Thymus (tissue), 14 donors: ENCODE measurements at places on chromosomes 16 and 17.

DNA sequence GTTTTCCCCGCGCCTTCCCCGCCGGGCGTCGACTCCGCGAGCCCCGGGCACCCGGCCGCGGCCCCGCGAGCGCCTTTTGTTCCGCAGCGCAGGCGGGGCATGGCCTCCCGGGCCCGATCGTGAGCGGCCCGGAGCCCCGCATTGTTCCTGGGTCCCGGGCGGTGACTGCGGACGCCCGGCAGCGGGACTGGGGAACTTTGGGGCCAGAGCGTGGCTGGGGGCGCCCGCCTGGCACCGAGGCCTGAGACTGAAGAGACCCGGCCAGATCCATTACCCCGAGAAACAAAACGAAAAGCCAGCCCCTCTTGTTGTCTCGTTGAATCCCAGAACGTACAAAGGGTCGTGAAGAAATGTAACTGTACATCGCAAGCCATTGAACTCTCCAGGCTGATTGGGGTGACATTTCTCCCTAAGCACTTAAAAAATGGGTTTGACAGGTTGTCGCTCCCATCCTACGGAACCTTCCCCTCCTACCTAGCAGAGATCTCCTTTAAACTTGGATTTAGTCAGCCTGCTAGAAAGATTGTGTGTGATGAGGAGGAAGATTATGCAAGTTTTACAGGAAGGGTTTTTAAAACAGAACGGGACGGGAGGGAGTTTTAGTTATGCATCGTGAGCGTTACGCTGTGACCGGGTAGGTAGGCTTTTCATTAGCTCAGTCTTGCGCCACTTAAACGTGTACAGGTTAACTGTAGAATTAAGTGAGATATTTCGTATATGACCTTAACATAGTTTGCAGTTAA lies 825 bp downstream of the METTL9 start:
- DNase-seq: no peak

GRCh38 chr16:72875291-72876031 lies 172.5 kb downstream of the ZFHX3 start:
- DNase-seq: no peak

GRCh38 chr17:7710301-7710700 lies 5.3 kb downstream of the EFNB3 start:
- no peak for DNase-seq

- DNase-seq: no peak
These were observed 3.4 kb upstream of the LLGL2 start for GRCh38 chr17:75521951-75522727.

GRCh38 chr16:48383877-48384519 lies 1.2 kb downstream of the SIAH1 start:
- DNase-seq: no peak

DNA sequence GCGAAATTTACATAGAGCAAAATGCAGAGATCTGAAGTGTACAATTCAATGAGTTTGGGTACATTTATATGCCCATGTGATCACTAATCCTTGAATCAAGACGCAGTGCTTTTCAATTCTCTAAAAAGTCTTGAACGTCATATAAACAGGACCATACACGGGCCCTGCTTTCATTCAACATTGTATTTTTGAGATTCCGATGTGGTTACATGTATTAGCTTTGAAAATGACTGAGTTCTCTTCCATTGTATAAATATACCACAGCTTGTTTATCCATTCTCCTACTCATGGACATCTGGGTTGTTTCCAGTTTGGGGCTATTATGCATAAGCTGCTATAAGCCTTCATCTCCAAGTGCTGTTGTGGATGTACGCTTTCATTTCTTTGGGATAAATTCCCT lies 45.5 kb downstream of the ZCCHC14 start:
- DNase-seq: no peak

DNA sequence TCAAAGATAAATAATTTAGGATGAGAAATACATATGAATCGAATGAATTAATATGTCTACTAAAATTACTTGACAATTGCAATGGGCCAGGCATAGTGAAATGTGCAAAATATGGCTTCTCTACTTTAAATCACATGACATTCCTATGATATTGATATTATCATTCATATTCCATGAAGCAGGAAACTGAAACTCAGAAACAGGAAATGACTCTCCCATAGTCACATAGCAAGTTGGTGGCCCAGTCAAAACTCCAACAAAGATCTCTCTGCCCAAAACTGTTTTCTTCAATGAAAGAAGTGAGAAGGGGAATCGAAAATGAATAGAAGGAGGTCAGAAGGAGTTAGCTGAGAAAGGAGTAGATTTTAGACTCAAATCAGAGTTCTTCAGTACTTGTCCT lies 272.2 kb downstream of the CDH8 start:
- no peak for DNase-seq

GRCh38 chr16:11686713-11687380 lies 18.6 kb downstream of the SNN start:
- DNase-seq: no peak

- no peak for DNase-seq
These were observed 1.1 kb downstream of the PLLP start for GRCh38 chr16:57283214-57283958.

DNA sequence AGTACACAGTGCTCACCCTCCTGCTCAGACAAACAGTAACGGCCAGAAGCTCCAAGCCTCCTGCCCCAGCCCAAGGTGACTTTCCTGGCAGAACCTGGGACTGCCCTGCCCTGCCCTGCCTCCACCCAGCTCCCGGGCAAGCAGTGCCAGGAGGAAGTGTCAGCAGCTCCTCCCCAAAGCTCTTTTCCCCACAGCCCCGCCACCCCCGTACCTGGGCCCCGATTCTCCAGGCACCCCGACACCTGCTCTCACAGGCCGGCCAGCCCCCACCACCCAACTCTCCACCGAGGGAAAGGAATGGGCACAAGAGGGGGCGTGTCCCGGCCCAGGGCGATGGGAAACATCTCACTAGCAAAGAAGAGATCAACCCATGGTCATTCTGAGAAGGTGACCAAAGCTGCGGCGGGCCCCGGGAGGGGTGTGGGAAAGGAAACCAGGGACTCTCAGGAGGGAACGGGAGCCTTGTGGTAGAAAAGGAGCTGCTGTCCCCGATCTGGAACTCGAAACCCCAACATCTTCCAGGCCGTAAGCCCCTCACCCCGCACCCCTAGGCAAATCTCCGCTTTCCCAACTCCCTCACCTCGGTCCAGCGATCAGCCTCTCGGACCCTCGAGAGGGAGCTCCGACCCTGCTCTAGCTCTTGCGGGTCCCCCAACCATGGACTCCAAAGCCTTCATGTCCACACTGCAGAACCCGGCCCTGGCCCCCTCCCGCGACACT lies 1.2 kb downstream of the BCAR1 start:
- no peak for DNase-seq

GRCh38 chr17:64343833-64344637 lies 46.6 kb downstream of the PECAM1 start:
- DNase-seq: no peak

GRCh38 chr17:74994440-74994839 lies 7.0 kb downstream of the CDR2L start:
- no peak for DNase-seq

- no peak for DNase-seq
These were observed 1.4 kb downstream of the SHISA6 start for GRCh38 chr17:11242411-11242810.

DNA sequence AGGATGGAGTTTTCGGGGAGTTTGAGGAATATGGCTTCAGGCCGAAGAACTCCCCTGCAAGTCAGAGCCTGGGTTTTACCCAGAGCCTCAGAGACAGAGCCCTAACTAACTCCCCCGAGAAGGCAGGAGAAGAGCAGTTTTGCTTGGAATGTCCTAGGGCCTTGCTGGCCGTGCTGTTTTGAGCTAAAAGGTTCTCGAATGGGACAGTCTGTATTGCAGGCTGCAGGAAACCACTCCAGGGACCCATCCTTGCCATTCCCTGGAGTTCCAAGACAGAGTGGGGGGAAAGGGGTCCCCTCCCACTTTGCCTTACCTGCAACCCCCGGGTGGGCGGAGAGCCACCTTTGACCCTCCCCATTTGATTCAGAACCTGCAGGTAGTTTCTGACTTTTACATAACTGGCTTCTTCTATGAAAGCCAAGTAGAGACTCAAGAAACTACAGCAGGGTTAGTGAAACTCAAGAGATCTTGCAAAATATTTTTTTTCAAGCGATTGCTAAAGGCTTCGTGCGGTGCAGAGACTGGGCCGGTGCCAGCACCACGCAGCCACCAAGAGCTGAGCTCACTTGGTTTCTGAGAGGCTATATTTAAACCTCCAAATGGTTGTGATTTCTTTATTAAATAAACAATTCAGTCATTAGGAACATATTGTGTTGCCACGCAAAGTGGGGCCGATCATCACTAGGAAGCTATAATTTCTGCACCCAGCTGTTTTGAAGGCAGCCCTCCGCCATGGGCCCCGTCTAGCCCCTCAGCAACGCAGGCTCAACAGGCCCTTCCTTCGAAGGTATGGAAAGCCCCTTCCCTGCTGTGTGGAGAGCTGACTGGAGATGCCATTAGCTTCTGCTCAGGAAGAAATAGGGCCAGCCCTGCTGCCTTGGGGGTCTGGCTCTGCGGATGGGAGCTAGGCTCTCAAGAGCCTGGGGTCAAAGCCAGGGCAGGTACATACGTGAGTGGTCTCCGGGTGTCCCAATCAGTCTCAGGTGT lies 223.0 kb downstream of the NTN1 start:
- no peak for DNase-seq

DNA sequence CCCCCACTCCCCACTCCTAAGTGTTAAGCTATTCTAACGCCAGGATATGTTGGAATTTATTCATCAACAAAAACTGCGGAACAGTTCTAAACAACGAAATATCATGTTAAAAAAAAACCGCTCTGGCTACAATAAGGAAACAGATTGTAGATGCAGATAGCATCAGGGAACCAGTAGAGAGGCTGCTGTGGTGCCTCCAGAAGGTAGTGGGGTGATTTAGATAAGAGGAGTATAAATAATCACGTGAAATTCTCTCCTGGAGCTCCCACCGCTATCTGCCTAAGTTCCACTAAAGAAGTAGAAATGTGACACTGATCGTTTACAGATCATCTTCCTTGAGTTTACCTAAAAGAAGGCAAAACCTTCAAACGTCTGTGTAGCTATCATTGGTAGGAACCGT lies 8.0 kb downstream of the AHSP start:
- no peak for DNase-seq

DNA sequence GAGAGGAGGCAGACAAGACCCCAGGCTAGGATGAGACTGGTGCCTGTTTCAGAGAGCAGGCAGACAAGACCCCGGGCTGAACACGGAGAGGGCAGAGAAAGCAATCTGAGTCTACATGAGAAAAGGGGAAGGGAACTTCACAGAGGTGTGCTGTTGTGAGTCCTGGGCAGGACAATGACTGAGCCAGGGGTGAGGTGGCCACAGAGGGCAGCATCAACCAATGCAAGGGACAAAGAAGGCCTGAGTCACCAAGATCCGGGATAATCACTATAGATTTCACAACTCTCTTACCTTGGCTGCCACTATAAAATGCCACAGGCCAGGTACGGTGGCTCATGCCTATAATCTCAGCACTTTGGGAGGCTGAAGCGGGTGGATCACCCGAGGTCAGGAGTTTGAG lies 89.0 kb downstream of the SLC39A11 start:
- DNase-seq: no peak

GRCh38 chr16:12815361-12815760 lies 11.7 kb upstream of the CPPED1 start:
- no peak for DNase-seq

DNA sequence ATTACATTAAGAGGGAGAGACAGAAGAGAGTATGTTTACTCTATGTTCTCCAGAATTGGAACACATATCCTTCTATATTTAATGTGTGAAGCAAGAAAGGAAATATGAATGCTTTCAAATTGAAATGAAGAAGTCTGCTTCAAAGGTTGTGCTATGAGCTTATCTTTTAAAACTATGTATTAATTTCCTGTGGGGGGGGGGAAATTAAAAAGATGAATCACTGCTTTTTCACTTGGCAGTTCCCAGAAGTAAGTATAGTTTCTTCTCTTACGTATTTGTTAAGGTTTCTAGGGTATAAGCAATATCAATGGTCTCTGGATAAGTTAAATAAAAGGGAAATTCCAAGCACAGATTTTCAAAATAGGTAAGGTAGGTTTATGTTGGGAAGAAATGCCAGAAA lies 7.0 kb downstream of the TERF2 start:
- no peak for DNase-seq

DNA sequence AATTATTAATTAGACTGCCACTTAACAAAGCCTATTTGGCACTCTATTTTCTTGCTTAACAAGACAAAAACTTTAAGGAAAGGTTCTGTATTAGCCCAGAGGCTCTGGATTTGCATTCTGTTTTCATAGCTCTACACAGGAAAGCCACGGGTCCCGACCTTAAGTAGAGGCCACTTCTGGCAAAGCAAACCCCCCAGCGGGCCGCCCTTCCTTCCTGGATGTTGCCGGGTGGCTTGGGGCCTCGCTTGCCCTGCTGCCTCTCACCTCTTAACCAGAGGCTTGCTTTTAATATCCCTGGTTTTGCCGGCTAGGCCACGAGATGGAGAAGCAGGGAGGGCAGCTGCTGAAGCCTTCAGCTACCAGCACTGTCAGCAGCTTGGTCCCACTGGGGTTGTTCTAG lies 4.4 kb downstream of the RTN4RL1 start:
- no peak for DNase-seq

- no peak for DNase-seq
These were observed 21.1 kb downstream of the CDR2 start for GRCh38 chr16:22353191-22353919.

GRCh38 chr17:19376811-19377210 lies 1.5 kb upstream of the MAPK7 start:
- DNase-seq: no peak

- DNase-seq: no peak
These were observed 293.8 kb downstream of the ABCC12 start for GRCh38 chr16:47861999-47862398.

- no peak for DNase-seq
These were observed 71.0 kb downstream of the COPRS start for GRCh38 chr17:31787857-31788570.

- no peak for DNase-seq
These were observed 224.4 kb downstream of the PRKCA start for GRCh38 chr17:66526827-66527226.

- DNase-seq: no peak
These were observed 122.5 kb upstream of the CACNG5 start for GRCh38 chr17:66712453-66712852.

DNA sequence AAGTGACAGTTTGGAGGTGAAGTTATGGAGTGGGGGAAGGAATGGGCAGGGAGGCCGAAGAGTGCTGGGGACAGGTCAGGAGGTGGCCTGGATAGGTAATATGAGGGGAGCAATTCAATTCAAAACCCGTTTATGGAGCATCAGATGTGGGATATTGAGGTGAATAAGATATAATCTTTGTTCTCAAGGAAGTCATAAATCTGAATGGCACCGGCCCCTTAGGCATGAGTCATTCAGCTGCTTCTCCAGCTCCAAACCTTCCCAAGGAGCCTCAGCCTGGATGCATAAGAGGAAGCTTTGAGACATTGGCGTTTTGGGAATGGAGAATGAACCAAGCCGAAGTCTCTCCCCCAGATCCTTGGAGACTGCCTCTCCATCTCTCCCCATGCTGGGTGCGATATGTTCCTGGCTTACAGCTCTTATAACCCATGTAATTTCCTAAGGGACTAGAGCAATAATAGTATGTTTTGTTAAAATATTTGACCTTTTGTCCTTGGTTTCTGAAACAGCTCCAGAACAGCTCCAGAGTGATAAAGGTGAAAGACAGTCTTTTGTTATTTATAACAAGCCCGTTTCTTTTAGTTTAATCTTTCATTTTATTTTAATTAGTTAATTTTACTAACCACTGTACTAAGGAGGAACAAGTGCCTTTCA lies 1.7 kb downstream of the TUBG2 start:
- no peak for DNase-seq
